MCF 10A (cell line): ENCODE measurements at places on chromosomes 13 and 19. TPM values are rescaled to one million over a fixed set of nuclear protein-coding genes. Genes with fewer than 3 reads are reported as not detected.

The SGCG gene
- total RNA-seq = 0.20 TPM in 1 of 2 replicates, not detected in the other

The ATP4A gene
- not detected in 2 replicates for total RNA-seq

The CKM gene
- not detected in 2 replicates for total RNA-seq

The FCAR gene
- not detected in 2 replicates for total RNA-seq

The OR7G2 gene
- total RNA-seq = not detected in 2 replicates

The ANO8 gene
- 13.0 and 14.5 TPM in 2 replicates for total RNA-seq

The SOX1 gene
- total RNA-seq = not detected in 2 replicates

The ADM5 gene
- 1.8 and 2.9 TPM in 2 replicates for total RNA-seq

The S1PR5 gene
- not detected in 2 replicates for total RNA-seq

The MADCAM1 gene
- 0.25 and 0.47 TPM in 2 replicates for total RNA-seq

The APC2 gene
- 0.15 and 0.23 TPM in 2 replicates for total RNA-seq

The ZNF665 gene
- total RNA-seq = not detected in 2 replicates

The FPR2 gene
- not detected in 2 replicates for total RNA-seq

The FGF22 gene
- not detected in 2 replicates for total RNA-seq

The MYO9B gene
- 43.5 and 49.5 TPM in 2 replicates for total RNA-seq

The IGFL1 gene
- total RNA-seq = not detected in 2 replicates

The GJB6 gene
- total RNA-seq = not detected in 2 replicates

The ZNF610 gene
- total RNA-seq = not detected in 2 replicates

DNA sequence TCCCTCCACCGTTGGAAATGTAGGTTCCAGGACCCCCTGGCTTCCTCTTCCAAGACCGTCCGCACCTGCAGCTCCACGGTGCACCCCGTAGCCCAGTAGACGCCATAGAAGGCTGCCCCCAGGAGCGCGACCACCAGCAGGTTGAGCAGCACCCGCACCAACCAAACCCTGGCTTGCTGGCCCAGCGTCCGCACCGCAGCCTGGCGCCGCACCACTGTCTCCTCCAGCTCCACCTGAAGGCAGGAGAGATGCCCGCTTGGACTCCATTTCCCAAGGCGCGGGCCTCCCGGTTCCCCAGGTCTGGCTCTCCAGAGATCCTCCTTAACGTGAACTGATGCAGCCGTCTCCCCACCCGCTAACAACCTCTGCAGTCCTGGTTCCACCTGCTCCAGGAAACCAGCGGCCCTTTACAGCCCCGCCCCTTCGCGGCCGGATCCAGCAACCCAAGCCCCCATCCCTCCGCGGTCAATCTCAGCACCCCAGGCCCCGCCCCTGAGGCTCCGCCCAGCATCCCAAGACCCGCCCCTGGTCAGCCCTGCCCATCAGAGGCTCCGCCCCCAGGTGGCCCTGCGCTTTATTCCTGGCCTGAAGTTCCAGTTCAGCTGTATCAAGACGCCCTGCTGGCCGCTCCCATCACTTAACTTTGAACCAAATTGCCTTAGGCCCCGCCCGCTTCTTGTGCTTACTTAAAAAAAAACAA is 5.0 kb upstream of the LENG1 start:
- no peak for DNase-seq

GRCh38 chr19:5038631-5039271 is 69.8 kb downstream of the KDM4B start:
- no peak for DNase-seq

DNA sequence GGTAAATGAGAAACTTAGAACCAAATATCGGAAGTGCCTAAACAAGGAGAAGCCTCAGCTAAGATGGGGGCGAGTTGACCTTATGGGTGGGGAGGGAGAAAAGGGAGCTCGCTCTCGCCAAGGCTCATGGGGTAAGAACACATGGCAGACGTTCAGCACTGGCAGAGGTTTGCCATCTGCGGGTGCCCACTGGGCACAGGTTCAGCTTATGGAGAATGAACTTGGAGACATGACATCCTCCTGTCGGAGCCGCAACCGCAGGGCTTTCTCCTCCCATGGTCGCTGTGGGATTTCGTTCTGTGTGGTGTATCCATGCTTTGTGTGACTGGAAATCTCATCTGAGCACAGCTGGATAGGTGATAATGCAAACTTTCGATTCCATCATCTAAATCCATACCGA is 36.1 kb upstream of the PEPD start:
- DNase-seq = no peak

DNA sequence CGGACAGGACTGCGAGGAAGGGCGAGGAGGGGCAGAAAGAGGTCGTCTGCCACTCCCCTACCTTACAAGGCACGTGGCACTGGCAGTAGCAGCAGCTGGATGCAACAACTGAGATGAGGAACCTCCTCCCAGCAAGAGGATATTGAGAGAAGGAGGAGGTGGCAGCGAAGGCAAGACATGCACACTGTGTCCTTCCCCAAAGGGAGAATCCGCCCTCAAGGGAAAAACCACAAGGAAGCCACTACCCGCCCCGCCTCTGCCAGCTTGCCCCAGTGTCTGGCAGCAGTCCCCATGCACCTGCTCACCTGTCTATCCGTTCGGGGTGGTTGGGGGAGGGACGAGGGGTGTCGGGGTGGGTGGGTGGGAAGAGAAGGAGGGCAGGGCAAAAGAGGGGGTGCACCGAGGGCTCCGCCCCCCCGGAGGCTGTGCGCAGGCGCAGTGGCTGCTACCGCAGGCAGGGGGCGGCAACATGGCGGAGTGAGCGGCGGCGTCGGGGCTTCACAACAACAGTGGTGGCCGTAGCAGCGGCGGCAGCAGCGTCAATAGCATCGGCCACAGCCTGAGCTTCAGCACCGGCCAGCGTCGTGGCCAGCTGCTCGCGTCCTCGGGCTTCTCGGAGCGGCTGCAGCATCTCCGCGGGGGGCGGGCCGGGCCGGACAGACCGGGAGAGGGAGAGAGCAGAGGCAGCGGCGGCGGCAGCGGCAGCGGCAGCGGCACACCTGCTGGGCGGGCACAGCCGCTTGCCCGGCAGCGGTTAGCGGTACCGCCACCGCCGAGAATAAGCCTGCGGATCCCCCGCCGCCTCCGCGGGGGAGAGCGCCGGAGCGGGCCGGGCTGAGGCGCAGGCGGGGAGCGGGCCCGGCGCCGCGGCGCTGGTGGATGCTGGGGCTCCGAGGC is at the start of gene NBEA:
Gene NBEA (plus strand): TSS at position 436 of the 897 bp plus-strand sequence. CDS start 551 bp downstream, outside the sequence.
- peak; percentile 70 for DNase-seq

GRCh38 chr19:5463959-5464358 is 8.7 kb downstream of the ZNRF4 start:
- DNase-seq = no peak

DNA sequence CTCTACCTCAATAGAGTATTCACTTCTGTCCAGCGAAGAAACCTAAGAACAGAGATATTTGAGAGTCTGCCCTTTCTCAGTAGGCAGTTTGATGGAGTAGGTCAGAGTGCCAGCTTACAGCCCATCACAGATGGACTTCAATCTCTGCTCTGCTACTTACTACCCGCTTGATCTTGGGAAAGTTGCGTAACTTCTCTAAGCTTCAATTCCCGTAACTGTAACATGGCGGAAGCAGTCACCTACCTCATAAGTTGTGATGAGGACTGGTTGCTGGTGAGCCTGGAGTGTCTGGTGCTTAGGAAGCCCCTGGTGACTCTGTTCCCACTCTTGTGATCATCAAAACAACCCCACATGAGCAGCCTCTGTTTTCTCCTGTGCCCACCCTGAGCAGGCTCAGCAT is 31.0 kb downstream of the AMER2 start:
- no peak for DNase-seq

- no peak for DNase-seq
These were observed 27.9 kb upstream of the NDUFS7 start for GRCh38 chr19:1355568-1356507.

DNA sequence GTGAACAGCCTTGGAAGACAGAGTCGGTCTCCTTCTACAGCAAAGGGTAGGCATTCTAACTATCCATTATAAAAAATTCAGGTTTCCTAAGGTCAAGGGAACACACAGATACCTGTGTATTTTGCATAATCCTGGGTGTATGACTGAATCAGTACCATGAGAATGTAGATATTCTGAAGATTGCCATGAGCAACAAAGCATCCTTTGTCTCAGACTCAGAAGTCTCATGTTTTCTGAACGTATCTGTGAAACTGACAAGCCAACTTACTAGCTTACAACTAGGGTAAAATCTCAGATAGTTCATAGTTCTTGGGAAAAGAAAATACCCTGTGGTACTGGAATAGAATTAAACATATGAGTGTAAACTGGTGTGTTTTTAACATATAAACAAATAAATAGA is 6.5 kb downstream of the ZNF566 start:
- no peak for DNase-seq

GRCh38 chr19:10105509-10106099 is 558 bp upstream of the PPAN start:
- DNase-seq = no peak

DNA sequence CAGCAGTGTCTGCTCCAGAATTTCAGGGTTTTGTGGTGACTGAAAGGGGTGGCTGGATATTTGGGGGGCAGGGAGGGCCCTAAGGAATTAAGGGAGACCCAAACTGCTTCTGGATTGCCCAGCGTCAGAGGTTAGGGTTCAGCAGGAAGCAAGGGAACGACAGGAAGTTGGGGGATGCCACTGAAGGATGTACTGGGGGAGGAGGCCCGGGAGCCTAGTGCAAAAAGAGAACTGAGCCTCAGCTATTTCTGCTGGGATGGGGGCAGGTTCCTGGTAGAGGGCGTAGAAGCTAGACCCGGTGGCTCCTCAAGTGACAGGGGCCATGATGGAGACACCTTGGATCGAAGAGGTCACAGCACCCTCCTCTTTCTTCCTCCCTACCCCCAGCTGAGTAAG is 1.1 kb downstream of the CYP2S1 start:
- no peak for DNase-seq

DNA sequence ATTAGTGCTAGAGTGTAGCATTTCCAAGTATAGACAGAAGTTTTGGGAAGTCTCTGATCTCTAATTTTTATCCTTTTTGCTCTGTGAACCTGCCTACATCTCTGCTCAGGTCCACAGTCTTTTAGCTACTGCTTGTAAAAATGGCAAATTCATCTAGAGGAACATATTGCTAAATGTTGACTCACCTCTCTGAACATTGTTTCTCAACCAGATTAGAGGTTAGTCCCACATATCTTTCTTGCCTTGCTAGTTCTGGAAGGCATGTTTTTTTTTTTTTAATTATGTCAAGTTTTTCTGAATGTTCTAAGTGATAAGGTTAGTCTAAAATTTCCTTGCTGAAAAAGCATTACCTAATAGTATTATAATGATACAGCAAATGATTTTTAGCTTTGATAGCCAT is 2889.6 kb upstream of the PCDH20 start:
- peak; percentile 39 for DNase-seq

- no peak for DNase-seq
These were observed 66.3 kb downstream of the MAP4K1 start for GRCh38 chr19:38551450-38551813.

DNA sequence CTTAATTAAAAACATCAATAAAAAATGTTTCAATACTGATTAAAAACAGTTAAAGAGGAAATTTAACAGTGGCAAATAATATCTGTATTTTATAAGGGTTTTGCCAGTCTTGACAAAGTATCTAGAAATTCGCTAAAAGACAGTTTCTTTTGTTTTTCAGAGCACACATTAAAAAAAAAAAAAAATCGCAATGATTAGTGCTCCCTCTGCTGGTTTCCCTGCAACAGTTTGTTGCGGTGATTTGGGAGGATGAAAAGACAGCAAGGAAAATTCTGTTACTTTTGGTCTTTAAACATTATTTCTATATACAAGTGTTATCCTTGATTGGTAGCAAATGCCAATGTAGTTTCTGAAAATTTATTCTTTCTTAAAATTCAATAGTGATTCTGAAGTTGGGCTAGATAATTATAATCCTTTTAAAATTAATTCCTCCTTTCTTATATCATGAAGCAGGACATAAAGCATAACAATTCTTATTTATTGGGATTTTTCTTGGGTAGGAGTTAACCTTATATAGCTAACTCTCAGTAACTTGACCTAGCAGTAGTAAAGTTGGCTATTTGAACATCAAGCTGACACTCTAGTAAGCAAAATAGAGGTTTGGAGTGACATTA is 23.1 kb upstream of the SPRY2 start:
- peak; percentile 45 for DNase-seq

- no peak for DNase-seq
These were observed 207.8 kb downstream of the FOXO1 start for GRCh38 chr13:40458720-40458990.

- no peak for DNase-seq
These were observed 4.3 kb downstream of the CD37 start for GRCh38 chr19:49339301-49340068.

- no peak for DNase-seq
These were observed 31.9 kb downstream of the ANKRD10 start for GRCh38 chr13:110882972-110883371.

DNA sequence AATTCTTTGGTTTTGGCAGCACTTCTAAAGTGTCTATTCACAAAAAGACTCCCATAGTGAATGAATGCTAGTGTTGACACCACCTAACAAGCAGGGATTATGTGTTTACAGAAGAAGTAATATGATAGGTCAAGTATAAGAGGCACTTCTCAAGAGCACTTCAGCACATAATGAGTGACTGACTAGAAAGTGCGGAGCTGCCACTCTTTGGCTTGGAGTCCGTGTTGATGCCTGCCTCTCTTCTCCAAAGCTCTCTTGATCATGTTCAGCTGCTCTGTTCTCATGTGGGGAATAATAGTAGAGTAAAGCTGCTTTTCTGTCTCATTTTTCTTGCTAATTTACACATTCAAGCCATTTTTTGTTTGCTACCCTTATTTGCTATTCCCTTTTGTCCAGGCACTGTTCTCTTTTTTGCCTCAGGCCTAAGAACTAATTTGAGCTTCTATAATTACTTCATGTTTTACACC is 22.7 kb upstream of the MAB21L1 start:
- no peak for DNase-seq

- DNase-seq = no peak
These were observed 1.6 kb upstream of the MARK4 start for GRCh38 chr19:45249261-45250033.

GRCh38 chr19:17560205-17560595 is 4.8 kb downstream of the COLGALT1 start:
- peak; percentile 98 for DNase-seq

GRCh38 chr13:73618275-73618865 is 515.8 kb downstream of the KLF12 start:
- DNase-seq = no peak

GRCh38 chr19:33938821-33939220 is 142.2 kb downstream of the KCTD15 start:
- no peak for DNase-seq

DNA sequence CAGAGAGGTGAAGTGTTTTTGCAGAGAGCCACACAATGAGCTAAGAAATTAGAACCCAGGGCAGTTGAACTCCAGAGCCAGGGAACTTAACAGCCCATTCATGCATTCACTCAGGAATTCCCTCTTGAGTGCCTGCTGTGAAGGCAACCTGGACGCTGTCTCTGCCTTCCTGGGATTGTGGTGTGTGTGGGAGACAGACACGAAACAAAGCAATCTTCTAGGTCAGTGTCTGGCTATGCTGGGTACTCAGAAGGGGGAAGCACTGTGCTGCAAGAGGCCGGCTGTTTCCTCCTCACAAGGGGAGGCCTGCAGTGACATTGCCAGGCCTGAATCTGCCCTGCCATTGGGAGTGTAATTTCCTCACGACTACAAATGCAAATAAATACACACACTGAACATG is 9.7 kb downstream of the BCKDHA start:
- no peak for DNase-seq

- no peak for DNase-seq
These were observed 170.5 kb upstream of the HTR2A start for GRCh38 chr13:47067306-47067705.
